ENCODE measurements at places on chromosomes 5 and 9.

- no peak for DNase-seq
These were observed 28.4 kb upstream of the TLE1 start for GRCh38 chr9:81717747-81718077.

DNA sequence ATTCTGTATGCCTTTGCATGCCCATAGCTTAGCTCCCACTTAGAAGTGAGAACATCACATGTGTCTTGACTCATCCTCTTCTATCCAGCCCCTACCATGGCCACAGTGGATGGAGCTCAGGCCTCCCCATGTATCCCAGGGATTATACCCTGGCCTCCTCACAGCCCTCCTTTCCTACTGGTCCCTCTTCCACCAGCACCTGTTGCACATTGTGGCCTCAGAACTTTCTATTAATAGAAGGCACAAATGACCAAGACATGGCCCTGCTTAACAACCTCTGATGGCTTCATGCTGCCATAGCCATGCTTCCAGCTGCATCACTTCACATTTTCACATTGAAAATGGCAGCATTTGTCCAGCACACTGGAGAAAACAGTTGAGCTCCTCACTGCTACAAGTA is 315.4 kb downstream of the CDK5RAP2 start:
- no peak for DNase-seq

DNA sequence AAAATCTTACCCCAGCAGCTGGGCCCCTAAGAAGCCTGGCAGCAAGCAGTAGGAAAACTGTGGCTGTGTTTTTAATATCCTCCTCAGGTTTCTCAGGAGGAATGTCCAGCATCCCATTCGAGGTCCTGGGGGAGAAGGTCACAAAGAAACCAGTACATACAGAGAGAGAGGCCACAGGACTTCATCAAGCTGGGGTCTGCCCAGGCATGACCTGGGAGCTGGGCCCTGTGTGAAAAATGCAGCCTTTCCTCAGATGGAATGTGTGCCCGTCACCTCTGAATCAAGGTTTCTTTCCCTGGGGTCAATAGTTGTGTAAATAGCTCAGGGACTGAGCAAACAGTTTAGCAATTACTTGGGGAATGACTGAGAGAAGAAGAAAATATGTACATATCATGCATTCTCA is 33.9 kb upstream of the RAD23B start:
- DNase-seq, result no peak

DNA sequence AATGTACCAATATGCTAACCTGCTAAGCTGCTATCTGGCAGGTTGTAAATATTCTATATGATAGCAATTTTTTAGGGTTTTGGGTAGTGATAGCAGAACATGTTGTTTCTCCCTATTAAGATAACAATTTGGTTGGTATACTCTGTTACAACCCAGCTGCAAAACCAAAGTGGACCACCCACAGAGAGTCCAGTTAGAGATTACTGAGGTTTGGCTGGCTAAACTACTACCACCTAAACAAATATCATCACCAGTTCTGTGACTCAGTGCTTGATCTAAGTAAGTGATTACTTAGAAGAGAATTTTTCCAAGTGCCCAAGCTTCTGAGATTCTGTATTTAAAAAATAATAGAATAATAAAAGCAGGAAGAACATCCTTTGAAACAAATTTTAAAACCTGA is 72.3 kb downstream of the XRCC4 start:
- no peak for DNase-seq

DNA sequence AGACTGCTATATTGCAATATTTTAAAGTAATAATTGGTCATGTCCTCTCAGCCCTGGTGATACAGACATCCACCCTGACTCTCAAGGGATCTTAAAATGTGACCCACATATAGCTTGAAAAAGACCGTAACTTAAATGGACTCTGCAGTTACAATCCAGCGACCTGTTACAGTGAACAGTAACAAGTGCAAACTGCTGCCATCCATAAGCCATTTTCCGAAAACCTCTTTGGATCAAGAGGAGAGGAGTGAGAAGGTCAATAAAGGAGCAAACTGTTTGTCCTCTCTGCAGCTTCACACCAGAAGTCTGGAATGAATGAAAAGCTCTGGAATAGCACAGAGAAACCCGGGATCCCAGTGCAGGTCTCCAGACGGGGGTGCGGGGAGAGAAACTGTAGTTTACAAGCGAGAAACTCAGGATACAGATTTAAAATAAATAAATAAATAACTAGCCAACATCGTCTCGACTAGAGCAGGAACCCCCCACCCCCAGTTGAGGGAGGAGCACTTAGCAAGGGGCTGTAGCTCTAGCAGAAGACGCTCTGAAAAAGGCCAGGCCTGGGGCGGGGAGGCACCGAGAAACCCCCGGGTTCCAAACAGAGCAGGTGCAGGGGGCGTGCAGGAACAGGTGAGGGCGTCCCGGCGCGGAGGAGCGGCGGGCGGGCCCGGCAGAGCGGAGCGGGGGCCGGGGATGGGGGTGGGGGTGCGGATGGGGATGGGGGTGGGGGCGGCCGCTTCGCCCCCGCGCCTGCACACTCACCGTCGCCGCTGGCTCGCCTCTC is 572 bp downstream of the ZDHHC21 start:
- DNase-seq, result peak; percentile 17

DNA sequence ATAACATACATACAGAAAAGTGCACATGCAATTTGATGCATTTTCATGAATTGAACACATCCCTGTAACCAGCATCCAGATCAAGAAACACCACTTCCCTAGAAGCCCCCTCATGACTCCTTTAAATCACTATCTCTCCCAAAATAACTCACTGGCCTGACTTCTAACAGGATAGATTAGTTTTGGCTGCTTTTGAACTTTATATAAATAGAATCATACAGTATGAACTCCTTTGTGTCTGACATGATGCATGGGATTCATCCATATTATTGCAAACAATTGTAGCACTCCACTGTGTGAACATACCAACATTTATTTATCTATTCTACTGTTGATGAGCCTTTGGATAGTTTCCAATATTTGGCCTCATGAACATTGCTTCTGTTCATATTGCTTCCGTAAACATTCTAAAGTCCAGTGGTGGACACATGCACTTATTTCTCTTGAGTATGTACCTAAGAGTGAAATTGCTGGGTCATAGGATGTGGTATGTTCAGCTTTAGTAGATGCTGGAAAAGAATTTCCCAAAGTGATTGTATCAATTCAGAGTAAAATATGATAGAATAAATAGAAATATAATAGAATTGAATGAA is 148.7 kb upstream of the GDNF start:
- DNase-seq, result no peak

DNA sequence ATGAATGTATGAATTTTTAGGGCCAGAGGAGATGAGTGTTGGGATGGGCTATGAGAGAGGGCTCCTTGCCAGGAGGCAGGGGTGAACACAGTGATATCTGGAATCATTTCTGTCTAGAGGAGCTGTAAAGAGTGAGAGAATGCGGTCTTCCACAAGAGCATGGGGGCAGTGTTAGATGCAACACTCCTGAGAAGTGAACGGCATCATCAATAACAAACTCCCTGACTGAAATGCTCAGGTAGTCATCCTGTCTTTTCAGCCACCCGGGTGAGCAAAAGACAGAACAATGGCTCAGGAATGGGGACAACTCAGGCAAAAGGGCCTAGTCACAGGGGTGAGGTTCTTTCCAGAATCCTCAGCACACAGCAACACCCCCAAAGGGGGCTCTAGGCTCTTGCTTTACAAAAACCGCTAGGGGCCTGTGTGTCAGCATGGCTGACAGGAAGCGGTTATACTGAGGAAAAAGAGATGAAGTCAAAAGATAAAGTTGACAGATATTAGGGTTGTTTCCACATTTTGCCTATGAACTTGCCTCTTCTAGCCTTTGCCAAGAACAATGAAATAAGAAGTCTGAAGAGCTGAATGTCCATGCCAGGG is 104.6 kb upstream of the LRRTM2 start:
- peak; percentile 25 for DNase-seq

DNA sequence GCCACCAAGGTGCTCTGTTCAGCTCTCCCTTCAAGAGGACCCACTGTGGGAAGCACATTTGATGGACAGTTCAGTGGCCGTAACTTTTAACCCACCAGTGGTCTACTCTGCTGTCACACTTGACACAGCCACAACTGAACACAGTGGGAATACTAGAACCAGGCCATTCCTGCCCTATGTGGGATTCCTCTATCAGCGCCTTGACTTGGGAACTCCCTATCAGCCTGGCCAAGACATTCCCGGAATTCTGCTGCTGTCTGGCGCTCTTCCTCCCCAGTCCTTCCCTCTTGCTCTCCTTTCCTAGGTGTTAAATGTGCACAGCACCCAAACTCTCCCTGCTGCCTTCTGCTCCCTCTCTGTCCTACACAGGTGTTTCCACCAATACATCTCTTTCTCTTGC is 23.1 kb upstream of the SH3PXD2B start:
- DNase-seq, result no peak

DNA sequence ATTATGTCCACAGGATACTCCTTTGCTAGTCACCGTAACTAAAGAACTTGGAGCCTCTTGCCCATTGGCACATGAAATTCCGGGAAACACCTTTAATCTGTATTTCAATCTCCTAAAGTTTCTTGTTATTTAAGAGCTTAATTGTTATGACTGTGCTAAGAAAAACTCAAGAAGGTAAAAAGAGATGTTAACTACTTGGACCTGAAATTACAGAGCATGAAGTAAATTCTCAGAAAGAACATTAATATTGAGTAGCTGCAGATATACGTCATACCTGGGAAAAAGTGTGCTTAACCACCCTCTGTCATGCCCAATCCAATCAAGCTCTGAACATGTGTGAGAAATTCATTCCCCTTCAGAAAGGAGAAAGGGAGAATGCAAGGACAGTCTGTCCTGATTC is 394.9 kb upstream of the PTGER4 start:
- no peak for DNase-seq

DNA sequence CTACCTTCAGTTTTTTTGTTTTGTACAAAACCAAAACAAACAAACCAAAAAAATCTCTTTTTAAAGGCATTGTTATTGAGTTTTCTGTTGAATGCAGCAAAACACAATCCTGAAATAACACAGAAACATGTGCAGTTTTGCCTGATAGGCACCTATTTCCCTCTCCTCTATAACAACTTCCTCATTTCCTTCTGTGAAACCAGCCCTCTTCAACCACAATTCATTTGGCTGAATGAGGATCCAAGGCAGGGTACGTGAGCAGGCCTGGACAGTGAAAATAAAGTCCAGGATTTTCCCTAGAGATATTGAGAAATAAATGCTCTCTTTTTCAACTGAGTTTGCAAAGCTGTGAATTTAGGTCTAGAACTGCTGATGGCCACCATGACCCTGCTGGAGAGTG is 134.8 kb upstream of the LARP1 start:
- no peak for DNase-seq

GRCh38 chr5:8613078-8613685 is 744.2 kb downstream of the MTRR start:
- DNase-seq, result no peak

- no peak for DNase-seq
These were observed 32.6 kb upstream of the TTLL11 start for GRCh38 chr9:122125509-122126330.

GRCh38 chr5:142597546-142598337 is 88.1 kb downstream of the FGF1 start:
- peak; percentile 36 for DNase-seq

GRCh38 chr5:58972301-58972700 is 389.4 kb downstream of the RAB3C start:
- no peak for DNase-seq

GRCh38 chr9:133133681-133134387 is 12.8 kb upstream of the RALGDS start:
- peak; percentile 75 for DNase-seq

DNA sequence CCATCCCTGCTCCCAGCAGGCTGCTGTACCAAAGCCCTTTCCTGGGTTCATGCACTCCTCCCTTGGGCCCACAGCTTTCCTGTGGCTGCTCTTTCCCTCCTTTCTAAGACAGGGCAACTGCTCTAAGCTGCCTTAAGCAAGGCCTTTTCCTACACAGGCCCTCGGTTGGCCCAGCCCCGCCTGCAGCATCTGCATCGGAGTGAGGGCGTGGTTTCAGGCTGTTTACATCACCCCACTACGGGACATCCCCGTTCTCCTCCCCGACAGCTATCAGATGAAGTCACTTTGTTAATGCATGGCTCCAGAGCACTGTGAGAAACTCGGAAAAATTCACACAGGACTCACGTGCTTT is 3.4 kb downstream of the DPH7 start:
- DNase-seq, result peak; percentile 46

- DNase-seq, result peak; percentile 35
These were observed 29.4 kb upstream of the MED10 start for GRCh38 chr5:6407558-6408259.

DNA sequence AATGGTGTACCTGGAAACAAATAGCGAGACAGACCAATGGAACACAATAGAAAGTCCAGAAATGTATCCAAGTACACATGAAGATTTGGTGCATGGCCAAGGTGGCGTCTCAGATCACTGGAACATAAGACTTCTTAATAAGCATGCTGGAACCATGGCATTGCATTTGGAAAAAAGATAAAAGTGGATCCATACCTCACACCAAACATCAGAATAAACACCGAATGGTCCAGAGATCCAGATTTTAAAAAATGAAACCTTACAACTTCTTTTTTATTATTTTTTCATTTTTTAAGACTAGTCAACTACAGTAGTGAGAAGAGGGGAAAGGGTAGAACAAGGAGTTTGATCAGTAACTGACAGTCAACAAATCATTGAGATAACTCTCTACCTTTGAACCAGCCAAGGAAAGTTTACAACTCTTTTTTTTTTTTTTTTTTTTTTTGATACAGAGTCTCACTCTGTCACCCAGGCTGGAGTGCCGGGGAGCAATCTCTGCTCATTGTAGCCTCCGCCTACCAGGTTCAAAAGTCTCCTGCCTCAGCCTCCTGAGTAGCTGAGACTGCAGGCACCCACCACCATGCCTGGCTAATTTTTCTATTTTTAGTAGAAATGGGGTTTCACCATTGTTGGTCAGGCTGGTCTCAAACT is 8.8 kb upstream of the DUSP1 start:
- DNase-seq, result no peak

GRCh38 chr5:142183561-142183960 is 75.0 kb downstream of the NDFIP1 start:
- no peak for DNase-seq

GRCh38 chr5:125011419-125011818 is 265.0 kb upstream of the ZNF608 start:
- no peak for DNase-seq

- no peak for DNase-seq
These were observed 305.3 kb downstream of the PRR16 start for GRCh38 chr5:120769312-120769872.

DNA sequence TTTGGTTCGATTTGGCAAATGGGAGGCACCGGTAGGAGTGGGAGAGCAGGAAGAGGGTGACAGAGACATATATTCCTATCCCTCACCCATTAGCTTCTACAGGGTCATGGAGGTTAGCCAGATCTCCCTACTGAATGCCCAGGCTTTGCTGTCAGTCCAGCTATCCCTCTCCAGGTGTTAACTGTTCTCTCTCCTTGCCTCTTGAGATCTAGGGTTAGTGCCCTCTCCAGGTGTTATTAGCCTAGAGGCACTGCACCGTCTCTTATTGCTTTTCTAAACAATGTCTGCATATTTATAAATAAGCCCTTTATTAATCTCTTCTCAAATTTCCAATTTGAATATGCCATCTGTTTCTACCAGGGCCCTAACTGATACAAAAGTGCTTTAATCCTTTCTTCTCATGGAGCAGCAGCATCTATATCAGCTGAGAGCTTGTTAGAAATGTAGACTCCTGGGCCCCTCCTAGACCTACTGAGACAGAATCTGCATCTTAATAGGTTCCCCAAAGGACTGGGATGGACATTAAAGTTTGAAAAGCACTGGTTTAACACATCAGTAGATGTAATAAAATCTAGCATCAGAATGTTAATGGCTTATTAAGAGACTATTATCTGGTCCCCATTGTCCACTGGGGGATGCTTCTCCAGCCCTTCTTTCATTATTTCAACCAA is 322.5 kb upstream of the SLC24A2 start:
- no peak for DNase-seq

GRCh38 chr9:76704593-76705204 is 59.5 kb upstream of the PCA3 start:
- peak; percentile 19 for DNase-seq

All from K562 (cell line).